Activated gamma-delta T cell (primary cell): ENCODE measurements at places on chromosomes 6 and 20.

GRCh38 chr6:88823998-88824397, 139.4 kb downstream of the RNGTT start:
- no peak for DNase-seq

- no peak for DNase-seq
Measured at GRCh38 chr6:106773522-106773921, 144.1 kb downstream of the QRSL1 start.

- DNase-seq = no peak
Measured at GRCh38 chr6:149995971-149996370, 29.4 kb downstream of the RAET1L start.

- no peak for DNase-seq
Measured at GRCh38 chr6:8242885-8243284, 140.5 kb upstream of the EEF1E1 start.

- DNase-seq = no peak
Measured at GRCh38 chr6:38625217-38625616, 14.5 kb downstream of the BTBD9 start.

- DNase-seq = no peak
Measured at GRCh38 chr6:157198425-157199279, 124.7 kb downstream of the TMEM242 start.

- DNase-seq = no peak
Measured at GRCh38 chr6:118704915-118705314, 53.5 kb upstream of the CEP85L start.

GRCh38 chr6:81981812-81982211, 229.3 kb upstream of the TENT5A start:
- DNase-seq = no peak

- no peak for DNase-seq
Measured at GRCh38 chr20:52971498-52972189, 514 bp upstream of the TSHZ2 start.

DNA sequence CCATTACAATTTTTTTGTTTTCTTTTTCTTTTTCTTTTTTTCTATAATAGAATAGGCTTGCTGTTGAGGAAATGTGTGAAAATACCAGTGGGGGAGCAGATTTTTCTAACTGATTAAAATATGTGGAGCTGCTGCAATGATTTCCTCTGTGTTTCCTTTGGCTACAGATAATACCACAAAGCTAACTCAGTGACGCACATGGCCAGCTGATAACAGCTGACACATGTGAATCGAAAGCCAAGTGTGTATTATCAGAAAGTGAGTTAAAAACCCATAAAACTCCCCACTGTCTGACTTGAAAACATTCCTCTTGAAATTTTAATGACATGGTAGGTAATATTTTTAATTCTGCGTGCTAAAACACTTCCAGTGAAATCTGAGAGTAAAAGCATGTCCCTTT, 70.8 kb upstream of the AHI1 start:
- DNase-seq = no peak

DNA sequence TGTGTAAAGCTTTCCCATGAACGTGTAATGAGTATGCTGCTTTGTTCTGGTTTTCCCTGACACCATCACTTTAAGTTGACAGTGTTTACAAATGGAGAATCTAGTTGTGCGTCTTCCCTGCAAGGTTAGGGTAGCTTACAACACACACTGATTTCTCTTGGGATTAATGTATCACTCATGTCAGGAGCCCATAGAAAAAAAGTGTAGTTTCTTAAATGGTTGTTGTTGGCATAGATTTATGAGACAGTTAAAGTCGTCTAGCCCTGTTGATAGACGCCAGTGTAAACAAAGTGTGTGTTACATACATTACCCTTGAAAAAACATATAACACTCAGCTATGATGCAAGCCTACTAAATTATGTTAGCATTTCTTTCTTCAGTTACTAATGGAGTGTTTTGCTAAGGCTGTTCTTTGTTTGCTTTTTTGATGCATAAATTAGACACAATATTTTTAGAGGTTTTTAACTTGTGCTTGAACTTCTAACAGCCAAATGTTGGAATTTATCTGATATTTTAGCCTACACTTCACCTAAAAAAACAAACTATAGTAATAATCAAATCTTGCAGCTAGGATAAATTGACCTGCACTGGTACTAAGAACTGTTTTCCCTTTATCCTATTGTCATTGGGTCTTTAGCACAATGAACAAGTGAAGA, 88.6 kb downstream of the RNF217 start:
- DNase-seq = no peak

DNA sequence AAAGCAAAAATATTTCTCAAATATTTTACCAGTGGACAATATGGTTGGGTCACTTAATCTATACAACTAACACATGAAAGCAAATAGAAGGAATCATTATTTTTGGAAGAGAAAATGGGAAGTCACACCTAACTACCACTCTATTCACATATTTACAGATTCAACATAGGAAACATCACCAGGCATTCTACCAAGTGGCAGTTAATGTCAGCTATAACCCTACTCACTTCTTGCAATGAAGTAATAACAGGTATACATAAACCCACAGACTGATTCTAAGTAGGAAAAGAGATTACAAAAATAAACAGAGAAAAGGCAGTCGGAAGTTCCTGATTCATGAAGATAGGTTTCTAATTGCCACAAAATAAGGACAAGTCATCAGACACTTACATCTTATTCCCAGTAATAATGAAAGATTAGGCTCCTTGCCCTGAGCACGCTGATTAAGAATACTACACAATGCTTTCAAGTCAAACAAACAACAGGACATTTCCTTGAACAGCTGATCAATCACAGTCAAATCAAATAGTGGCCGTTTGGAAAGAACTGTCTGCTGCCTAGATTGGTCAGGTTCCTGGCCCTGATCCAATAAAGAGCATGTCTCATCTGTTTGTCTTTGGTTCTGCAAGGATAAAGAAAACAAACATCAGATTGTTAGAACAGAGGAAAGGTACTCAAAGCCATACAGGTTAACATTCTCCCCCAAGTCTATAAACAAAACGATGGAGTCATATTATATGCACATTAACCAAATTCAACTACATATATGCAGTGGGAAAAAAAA, 79.2 kb upstream of the PLN start:
- no peak for DNase-seq

DNA sequence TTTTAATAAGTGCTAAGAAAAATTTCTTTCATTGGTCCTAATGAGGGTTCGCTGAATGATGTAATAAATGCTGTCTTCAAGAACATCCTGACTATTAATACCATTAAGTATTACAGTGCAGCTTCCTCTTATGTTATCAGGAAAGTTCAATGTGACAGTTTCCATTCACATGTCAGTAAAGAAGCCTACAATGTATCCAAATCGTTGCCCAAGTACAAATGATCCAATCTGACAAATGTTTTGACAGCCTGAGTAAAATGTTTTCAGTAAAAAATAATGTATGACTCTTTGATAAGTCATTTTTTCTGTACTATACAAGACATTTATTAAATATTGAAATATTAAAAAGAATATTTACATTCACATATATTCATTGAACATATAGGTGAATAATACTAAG, 496.1 kb upstream of the MANEA start:
- no peak for DNase-seq

GRCh38 chr6:63792736-63793464, 157.3 kb downstream of the PHF3 start:
- no peak for DNase-seq
